ENCODE measurements at places on chromosomes 13 and 19. TPM values are rescaled to one million over a fixed set of nuclear protein-coding genes. Genes with fewer than 3 reads are reported as not detected.
A peak's percentile ranks its signal among the peaks of the same experiment; 100 is the strongest.

DNA sequence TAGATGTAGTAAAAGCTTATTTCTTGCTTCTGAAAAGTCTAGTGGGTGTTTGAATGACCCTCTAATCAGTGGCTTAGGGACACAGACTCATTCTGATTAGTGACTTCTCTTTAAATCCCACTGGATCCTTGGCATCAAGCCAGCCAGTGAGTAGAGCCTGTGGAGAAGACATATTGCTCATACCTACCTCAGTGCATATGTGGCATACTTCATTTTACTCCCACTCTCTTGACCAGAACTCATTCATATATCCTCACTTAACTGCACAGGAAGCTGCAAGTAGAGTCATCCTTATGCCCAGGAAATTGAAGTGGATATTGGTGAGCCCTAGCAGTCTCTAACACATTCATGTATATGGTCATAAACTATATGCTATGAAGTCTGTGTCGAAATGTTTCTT, 148.3 kb downstream of the PDS5B start:
- DNase-seq: no peak
- no peak overlapping the region for H3K4me3 ChIP-seq
- peaks cover 4% of the 10 kb centered on the region for H3K36me3 ChIP-seq
- H3K27me3 ChIP-seq: no peaks in the 10 kb centered on the region

DNA sequence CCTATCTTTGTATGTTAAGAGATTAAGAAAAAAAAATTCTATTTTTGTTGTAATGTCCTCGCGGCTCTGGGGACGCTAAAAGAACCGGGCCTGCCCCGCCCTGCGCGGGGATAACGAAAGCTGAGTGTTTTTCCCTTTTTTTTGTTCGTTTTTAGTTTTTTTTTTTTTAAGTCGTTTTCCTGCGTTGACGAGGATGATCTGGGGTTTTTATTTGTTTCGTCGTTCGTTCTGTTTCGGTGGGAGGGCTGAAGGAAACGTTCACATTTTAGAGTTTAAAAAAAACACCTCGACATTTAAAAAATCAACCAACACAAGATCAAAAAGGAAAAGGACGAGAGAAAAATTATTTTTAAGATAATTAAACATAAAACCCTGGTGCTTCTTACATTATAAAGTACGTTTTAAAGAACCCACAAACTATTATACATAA, 5.6 kb downstream of the LYL1 start:
- DNase-seq: no peak
- no peaks in the 10 kb centered on the region for H3K36me3 ChIP-seq
- H3K4me3 ChIP-seq: no peak overlapping the region
- H3K27me3 ChIP-seq: peaks cover 82% of the 10 kb centered on the region
- peaks cover 3% of the 10 kb centered on the region for H3K4me1 ChIP-seq
- no peak overlapping the region for H3K27ac ChIP-seq

GRCh38 chr19:47475465-47475864, 3.8 kb upstream of the SLC8A2 start:
- H3K27me3 ChIP-seq: peaks cover 5% of the 10 kb centered on the region
- no peak overlapping the region for H3K4me3 ChIP-seq
- DNase-seq: no peak
- H3K4me1 ChIP-seq: no peaks in the 10 kb centered on the region
- H3K27ac ChIP-seq: no peak overlapping the region

DNA sequence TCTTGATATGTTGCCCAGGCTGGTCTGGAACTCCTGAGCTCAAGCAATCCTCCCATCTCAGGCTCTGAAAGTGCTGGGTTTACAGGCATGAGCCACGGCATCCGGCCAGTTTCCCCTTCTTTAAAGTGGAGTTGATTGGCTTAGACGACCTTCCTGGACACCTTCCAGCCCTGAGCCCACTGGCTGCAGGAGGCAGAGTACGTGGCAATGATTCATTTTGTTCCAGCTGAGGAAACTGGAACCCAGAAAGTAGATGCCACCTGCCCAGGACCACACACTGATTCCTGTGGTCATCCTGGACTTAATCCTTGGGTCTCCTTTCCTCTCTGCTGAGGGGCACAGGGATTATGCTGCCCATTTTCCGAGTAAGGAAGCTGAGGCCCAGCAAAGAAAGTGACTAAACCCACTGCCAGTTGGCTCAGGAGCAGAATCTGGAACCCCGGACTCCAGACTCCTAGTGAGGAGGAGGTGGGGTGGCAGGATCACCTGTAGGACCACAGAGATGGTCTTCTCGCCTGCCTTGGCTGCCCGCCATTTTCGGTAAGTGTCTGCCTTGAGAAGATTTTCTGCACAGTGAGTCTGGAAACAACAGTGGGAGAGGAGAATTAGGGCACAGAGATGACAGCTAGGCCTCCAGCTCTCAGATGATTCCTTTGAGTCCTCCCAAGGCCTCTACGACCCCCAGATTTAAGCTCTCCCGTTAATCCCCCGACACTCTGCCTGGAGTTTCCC, 737 bp downstream of the XRCC1 start:
- H3K27me3 ChIP-seq: no peaks in the 10 kb centered on the region
- peak overlapping the region; percentile 99 for H3K4me3 ChIP-seq
- H3K27ac ChIP-seq: no peak overlapping the region
- no peak for DNase-seq
- peaks cover 4% of the 10 kb centered on the region for H3K4me1 ChIP-seq

The DACT3 gene
- 0.54 TPM for total RNA-seq

The SIGLEC8 gene
- not detected for total RNA-seq

The ZNF296 gene
- total RNA-seq: 114 TPM

The BRME1 gene
- 3.7 TPM for total RNA-seq

The FAM124A gene
- 49.7 TPM for total RNA-seq

Measured in endodermal cell (in vitro differentiated cells).